ENCODE measurements at places on chromosomes 16 and 17.

DNA sequence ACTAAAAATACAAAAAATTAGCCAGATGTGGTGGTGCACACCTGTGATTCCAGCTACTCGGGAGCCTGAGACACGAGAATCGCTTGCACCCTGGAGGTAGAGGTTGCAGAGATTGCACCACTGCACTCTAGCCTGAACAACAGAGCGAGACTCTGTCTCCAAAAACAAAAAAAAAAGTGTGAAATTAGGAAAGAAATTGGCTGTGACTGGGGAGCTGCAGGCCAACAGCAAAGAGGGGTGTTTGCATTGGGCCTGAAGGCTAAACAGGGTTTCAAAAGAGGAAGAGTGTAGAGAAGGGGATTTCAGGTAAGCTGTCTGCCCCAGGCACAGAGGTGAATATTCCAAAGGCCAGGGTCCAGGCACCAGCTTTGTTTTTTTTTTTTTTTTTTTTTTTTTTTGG is 9.4 kb downstream of the BMERB1 start:
- no peak for DNase-seq

GRCh38 chr16:10552998-10553491 is 27.4 kb downstream of the EMP2 start:
- DNase-seq, result peak; percentile 71

GRCh38 chr16:35753559-35754390 is 2294.4 kb downstream of the TP53TG3F start:
- DNase-seq, result no peak

DNA sequence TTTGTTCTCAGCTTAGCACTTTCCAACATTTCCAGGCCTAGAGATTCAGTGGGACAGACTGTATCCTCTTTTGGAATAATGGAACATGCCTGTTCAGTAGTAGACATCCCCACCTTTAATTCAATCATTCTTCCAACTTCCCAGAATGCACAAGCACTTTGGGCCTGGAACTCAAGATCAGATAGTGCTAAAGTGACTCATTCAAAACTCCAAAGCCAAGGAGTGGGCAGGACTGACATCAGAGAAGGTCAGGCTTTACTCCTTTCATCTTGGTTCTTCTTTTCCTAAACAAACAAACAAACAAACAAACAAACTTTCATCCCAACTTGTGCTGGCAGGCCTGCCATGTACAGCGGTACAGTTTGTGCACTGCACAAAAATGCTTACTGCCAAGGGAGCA is 172.0 kb downstream of the AXIN2 start:
- DNase-seq, result no peak

GRCh38 chr17:78151514-78152008 is 5.4 kb downstream of the C17orf99 start:
- DNase-seq, result no peak

GRCh38 chr16:1592446-1592845 is 19.4 kb downstream of the IFT140 start:
- no peak for DNase-seq

GRCh38 chr16:31344712-31345111 is 10.3 kb upstream of the ITGAX start:
- no peak for DNase-seq

DNA sequence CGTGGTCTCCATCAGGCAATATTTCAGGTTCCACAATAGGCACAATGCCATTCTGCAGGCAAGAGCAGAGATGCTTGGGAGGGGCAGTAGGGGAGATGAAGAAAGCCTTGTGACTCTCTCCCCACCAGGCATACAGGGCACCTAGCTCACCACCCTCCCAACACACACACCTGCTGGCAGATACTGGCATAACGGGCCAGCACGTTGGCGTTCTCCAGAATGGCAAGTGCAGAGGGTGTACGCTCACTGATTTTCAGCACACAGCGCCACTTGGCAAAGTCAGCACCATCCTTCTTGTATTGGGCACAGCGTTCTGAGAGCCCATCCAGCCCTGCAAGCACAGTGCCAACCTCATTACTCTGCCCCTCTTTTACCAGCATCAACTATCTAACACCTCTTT is 2.2 kb downstream of the ALDOC start:
- DNase-seq, result no peak

GRCh38 chr16:49987381-49987780 is 37.6 kb upstream of the CNEP1R1 start:
- DNase-seq, result no peak

- no peak for DNase-seq
Observed at GRCh38 chr16:81107511-81107910, 11.3 kb upstream of the GCSH start.

DNA sequence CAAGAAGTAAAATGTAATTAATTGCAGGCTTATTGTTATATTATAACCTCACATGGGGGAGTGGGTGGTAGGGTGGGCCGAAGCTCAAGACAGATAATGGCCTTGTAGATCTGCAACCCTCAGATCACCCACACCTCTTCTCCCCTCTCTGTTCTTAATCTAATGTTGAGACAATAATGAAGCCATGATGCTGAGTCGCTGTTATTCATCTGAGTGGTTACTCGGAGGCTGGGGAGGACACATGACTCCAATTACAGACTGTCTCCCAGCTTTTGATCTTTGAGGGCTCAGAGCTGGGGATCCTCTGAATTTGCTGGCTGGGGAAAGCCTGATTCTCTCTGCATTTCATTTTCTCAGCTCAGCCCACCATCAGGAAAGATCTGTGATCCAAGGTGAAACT is 275.3 kb downstream of the SHISA9 start:
- no peak for DNase-seq

DNA sequence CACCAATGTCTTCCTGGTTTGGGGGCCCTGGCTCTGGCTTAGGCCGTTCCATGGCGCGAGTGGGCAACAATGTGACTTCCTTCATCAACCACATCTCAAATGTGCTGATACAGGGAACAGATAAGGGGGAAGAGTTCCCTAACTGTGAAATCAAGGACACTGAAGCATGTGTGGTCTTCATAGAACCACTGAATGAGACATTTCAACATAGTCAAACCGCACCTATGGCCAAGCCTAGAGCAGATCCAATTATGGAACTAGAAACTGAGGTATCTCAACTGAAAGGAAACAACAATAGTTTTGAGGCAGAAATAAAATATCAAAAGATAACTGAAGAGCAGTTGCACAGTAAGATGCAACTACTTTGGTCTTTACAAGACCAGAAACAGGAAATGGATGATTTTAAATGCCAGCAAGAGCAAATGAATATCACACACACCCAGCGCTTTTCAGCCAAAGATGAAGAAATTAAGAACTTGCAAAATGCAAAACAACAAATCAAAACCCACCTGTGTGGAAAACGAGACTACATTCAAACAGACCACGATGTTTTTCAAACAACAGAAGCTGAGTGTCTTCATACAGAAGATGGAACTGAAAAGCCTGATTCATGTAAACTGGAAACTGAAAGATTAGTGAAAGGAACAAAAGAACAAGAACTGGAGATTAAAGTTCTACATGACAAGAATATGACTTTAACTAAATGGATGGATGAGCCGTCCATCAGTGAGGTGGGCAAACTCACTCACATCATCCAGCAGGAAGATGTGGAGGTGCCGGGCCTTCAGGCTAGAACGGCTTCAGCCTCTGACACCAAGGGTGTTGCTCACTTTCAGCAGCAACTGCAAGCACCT is 18.1 kb upstream of the LCMT1 start:
- no peak for DNase-seq

DNA sequence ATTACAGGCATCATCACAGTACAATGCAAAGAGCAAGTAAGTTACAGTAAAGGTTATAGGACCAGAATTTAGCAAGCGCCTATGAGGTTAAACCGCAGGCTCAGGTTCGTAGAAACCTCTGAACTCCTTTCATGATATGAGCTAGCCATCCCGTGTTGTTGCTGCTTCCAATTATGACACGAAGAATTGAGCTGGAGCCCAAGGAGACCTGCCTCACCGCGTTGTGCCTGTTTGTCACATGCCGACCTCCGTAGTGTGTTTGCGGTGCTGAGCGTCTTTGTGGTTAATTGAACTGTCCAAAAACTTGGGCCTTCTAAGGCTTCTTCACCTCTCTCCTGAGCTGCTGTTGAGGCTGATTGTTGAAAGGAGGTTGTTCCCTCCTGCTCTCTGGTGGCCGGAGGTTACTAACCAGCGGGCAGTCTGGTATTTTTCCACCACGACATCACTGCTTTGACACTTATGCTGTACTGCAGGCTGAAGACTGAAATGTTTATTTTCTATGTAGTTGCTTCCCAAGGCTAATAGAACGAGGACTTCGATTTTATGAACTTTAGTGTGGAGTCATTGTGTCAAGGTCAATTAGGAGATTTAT is 67.5 kb downstream of the SEC14L1 start:
- no peak for DNase-seq

DNA sequence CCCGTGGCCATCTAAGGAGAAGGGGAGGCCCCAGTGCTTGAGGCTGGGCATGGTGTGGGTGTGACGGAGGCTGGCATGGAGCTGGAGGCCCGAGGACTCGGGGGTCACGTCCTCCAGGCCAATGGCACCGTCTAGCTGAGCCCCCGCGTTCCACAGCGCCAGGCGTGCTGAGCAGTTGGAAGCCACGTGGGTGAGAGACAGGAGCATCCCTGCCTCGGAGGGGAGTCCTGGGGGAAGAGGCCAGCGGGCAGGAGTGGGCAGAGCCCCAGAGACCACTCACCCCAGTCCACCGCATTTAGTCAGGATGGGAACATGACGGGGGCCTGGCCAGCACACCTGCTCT is 78.8 kb downstream of the RMI2 start:
- no peak for DNase-seq

- DNase-seq, result no peak
Observed at GRCh38 chr17:36647636-36648035, 46.3 kb downstream of the MRM1 start.

GRCh38 chr17:70123193-70123592 is 46.1 kb upstream of the KCNJ2 start:
- DNase-seq, result no peak

- DNase-seq, result peak; percentile 71
Observed at GRCh38 chr17:17663160-17664063, 17.8 kb upstream of the RAI1 start.

- no peak for DNase-seq
Observed at GRCh38 chr17:80984749-80985148, 6.9 kb upstream of the CHMP6 start.

DNA sequence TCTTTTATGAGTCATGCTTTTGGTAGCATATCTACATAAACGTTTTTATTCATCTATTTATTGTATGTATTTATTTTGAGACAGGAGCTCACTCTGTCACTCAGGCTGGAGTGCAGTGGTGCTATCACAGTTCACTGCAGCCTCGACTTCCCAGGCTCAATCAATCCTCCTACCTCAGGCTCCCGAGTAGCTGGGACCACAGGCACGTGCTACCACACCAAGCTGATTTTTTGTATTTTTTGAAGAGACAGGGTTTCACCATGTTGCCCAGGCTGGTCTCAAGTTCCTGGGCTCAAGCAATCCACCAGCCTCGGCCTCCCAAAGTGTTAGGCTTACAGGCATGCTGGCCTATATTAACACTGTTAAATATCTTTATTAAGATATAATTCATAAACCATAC is 20.4 kb upstream of the IL4R start:
- no peak for DNase-seq

DNA sequence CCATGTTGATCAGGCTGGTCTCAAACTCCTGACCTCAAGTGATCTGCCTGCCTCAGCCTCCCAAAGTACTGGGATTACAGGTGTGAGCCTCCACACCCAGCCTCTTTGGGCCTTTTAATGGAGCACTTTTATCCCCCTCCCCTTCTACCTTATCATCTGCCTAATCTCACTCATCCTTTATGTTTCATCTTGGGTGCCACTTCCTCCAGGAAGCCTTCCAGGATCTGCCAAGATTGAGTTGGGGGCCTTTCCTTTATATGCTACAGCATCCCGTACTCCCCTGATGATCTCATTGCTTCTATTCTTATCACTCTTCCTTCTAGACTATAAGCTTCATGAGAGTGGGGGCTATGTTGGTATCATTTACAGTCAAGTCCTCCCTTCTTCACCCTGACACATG is 192.8 kb upstream of the WSCD1 start:
- DNase-seq, result no peak

GRCh38 chr16:83802135-83802534 is 5.6 kb upstream of the HSBP1 start:
- DNase-seq, result no peak

DNA sequence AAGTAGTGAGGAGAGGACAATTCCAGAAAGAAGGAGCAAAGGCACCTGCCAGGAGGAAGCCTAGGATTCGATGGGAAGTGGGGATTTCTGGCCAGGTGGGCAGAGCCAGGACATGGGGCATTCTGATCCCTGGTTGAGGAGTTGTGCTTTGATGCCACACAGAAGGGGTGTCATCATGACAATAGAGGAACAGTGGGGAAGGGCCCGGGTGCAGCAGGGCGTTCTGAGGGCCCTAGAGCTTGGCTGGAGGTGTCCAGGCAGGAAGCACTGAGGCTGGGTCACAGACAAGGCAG is 4.3 kb downstream of the EVPLL start:
- DNase-seq, result peak; percentile 8

GRCh38 chr17:48002266-48002915 is 31.5 kb downstream of the CDK5RAP3 start:
- DNase-seq, result no peak

- no peak for DNase-seq
Observed at GRCh38 chr17:81420769-81421462, 25.7 kb downstream of the BAHCC1 start.
